CD4-positive, alpha-beta T cell treated with Interleukin-17A for 1 hour (primary cell): ENCODE measurements at places on chromosomes 2 and 18.
A peak's percentile ranks its signal among the peaks of the same experiment; 100 is the strongest.

DNA sequence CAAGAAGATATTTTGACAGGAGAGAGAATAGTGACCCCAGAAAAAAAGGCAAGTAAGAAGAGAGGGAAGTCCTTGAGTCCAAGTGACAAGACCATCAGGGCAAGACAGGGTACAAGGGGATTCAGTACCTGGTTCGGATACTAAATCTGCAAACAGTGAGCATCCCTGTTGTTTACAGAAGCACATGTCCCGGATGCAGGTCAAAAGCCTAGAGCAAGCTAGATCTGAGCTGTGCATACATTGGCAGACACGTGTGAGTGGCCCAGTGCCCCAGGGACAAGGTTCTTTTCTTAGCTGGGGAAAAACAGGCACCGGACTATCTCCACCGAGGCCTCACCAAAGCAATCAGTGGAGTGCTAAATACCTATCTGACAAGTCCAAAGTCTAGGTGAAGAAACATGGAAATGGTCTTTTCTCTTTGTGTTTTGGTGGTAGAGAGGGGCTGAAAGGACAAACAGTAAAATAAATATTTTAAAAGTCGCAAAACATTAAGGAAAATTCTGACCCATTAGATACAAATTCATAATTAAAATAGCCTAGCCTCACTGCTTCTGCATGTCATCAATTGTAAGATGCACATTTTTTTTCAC is 165.2 kb downstream of the SUCLG1 start:
- no peak for DNase-seq

- DNase-seq: no peak
These were observed 296.7 kb downstream of the HRH4 start for GRCh38 chr18:24757134-24757533.

DNA sequence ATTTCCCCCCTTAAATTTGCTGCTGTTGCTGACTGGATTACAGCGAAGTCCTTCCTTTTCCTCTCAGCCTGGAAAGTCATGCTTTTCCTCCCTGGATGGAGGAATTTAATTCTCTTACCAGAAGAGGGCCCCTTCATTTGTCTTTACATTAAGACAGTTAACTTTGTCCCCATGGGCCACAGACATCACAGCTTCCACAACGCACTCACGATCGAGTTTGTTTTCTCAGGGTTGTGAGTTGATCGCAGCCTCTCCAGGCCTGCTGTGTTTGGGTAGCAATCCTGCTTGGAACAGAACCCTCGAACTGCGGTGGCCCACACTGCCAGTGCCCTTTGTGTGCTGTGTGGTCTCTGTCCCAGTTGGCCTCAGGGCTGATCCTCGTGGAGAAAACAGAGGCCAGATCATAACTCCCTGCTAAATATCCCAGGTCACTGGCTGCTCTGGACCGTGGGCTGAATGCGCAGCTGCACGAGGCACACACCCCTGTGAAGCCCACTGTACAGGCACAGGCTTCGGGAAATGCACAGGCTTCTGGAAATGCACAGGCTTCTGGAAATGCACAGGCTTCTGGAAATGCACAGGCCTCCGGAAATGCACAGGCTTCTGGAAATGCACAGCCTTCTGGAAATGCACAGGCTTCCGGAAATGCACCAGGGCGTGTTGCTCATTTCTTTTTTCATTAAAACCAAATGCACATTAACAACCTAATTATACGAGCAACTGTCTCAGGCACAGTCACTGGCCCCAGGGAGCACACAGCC is 2.2 kb upstream of the PDIA6 start:
- no peak for DNase-seq

- no peak for DNase-seq
These were observed 1621.1 kb downstream of the LRP1B start for GRCh38 chr2:140509765-140510164.

DNA sequence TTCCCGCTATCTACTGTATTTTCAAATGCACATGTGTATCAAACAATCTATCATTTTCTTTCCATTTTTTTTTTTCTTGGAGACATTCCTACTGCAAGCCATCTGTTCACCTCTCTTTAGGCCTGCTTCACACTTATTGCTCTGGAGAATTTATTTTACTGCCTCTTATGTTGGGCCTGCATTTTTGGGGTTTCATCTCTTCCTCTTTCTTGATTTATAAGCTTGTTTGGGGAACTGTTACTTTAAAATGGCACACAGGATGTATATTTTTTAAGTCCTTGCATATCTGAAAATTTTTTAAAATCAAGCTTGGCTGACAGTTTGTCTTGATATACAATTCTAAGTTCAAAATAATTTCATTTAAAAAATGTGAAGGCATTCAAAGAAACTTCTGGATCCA is 3.5 kb upstream of the RAB27B start:
- no peak for DNase-seq

- DNase-seq: no peak
These were observed 70.0 kb downstream of the MYO3B start for GRCh38 chr2:170247882-170248393.

- no peak for DNase-seq
These were observed 329.8 kb downstream of the PTPRM start for GRCh38 chr18:7896805-7897518.

- DNase-seq: no peak
These were observed 185.5 kb upstream of the CYRIA start for GRCh38 chr2:16851126-16851525.

DNA sequence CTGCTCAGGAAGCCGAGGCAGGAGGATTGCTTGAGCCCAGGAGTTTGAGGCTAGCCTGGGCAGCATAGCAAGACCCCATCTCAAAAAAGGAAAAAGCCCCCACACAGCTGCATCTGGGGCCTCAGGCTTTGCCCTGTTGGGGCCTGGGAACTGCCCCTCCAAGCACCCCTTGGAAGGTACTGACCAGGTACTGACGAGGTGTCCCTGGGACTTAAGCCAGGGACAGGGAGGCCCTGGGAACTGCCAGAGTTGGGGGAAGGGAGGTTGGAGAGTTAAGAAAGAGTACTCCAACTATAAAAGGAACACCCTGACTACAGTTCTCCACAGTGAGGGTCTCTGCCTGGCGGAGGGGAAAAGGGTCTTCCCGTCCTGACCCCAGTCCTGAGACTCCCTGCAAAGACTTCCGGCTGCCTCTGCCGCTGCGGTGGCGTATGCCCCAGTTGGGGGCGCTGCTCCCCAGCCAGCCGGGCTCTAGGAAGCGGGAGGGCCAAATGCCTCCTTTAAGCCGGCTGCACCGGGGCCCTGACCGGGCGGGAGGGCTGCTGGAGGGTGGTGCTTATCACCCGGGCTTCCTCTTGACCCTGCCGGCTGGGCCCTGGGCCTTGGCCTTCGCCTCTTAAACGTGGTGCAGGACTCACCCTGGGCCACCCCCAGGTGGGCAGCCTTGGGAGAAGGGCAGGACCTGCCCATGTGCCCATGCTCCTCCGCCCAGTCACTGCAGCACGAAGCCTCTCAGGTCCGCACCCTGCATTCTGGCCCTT is 12.8 kb downstream of the SLC30A3 start:
- DNase-seq: peak; percentile 45

- DNase-seq: no peak
These were observed 386.5 kb upstream of the TCF4 start for GRCh38 chr18:55974521-55974920.

DNA sequence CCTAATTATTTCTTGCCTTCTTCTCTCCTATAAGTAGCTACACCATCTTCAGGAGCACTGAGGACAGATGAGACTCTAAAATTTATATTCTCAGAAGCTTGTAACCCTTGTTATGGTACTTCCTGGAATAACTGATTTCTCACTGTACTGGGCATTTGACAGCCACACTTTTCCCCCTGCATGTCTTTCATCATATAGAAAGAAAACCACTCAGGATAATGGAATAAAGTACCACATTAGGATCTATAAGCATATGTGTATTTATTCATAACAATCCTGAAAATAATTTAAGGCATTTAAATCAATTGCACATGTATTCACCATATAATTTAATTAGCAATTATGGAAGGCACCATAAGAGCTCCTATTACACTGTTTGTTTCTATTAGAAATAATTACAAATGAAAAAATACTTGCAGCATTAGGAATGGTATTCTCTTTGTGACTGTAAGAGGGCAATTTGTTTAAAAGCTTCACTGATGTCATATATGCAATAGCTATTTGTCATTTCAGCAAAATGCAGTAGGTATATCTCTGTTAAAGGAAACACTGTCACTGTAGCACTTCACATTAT is 216.9 kb upstream of the FSHR start:
- DNase-seq: no peak

DNA sequence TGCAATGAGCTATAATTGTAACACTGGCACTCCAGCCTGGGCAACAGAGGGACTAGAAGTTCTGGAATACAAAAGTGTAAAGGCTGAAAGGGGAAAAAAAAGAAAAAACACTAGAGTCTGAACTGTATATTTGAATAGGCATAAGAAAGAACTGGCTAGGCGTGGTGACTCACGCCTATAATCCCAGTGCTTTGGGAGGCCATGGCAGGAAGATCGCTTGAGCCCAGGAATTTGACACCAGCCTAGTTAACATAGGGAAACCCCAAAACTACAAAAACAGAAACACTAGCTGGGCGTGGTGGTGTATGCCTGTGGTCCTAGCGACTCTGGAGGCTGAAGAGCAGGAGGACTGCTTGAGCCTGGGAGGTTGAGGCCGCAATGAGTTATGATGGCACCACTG is 70.6 kb downstream of the SAP130 start:
- no peak for DNase-seq

DNA sequence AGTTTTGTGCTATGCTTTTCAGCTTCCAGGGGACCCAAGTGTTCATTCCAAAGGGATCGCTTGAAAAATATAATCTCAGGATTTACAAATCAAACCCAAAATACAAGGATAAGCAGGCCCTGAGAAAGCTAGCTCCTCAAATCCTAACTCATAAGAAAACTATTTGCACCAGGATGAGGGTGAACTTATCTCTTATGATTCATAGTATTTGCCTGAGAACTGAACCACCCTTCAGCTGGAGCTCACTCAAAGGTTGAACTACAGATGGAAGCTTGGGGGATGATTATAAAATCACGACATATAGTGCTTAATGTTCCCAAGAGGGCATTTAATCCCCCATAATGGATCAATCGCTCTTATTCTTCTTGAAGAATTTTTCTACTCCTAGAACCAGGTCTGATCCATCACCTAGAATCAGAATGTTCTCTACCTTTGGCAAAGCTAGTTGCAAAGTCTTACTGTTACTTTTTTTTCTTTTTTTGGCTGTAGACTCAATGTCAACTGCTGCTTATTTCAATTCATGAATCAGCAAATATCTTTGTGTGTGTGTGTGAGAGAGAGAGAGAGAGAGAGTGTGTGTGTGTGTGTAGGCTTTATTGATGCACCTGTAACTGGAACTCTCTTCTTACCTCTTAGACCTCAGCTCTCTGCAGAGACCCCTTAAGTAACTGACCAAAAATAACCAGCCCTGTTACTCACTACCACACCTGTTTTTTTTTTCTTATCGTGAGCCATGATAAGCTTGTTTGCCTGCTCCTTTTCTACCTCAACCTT is 44.8 kb downstream of the ARL4C start:
- peak; percentile 42 for DNase-seq

GRCh38 chr2:234438305-234438977 is 58.4 kb downstream of the ARL4C start:
- DNase-seq: no peak

DNA sequence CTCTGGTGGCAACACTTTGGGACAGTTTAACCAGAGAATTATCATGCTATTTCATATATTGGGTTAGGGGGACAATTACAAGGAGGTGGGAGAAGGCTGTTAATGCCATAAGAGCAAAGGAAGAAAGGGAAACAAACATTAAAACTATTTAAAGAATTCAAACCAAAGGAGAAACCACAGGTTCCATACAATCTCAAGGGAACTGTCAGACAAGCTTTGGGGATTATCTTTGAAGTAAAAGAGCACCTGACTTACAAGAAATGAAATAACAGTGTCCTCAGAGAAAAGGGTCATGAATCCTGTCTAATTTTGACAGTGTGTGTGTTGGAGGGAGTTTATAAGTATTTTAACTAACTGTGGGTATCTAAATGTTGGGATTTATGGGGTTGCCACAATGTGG is 44.4 kb downstream of the CERS6 start:
- DNase-seq: no peak

DNA sequence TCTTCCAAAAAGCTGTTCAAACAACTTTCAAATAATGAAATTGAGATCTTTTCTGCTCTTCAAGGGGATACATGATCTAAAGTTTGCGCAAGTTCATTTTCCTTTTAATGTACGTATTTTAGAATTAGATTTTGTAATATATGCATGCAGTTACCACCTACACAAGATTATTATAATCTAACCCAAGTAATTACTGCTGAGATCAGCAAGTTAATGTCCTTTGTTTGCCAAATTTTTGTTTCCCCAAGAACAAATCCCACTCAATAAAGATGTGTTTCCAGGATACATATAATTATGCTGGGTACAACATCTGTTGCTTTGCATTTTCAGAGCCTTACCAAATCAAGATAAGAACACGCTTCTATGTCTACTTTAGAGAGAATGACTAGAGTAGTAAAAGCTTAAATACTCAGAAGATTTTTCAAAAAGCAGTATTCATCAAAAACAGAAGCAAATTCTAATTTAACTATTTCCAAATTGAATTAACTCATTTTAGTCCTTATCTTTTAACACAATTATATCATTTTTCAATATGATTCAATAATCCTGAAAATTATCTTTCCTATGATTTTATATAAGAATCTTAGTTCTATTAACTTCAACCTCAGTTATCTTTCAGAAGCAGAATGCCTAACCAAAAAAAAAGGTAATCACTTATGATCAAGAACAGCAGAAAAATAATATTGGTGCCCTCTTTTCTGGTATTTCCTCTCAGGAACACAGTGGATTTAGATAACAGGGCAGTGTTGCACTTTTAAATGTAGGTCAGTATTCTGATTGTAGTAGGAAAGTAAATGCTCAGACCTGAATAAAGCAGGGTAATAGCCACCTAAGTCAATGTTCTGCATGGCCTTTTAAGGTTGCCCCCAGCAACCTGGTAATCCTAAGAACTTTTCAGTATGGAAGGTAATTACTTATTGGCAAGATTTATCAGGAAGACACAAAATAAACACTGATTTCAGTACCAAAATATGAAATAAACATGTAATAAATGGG is 28.0 kb downstream of the CERKL start:
- no peak for DNase-seq

- DNase-seq: no peak
These were observed 61.7 kb downstream of the TCF7L1 start for GRCh38 chr2:85194780-85195480.

GRCh38 chr2:105870858-105871257 is 126.1 kb downstream of the NCK2 start:
- DNase-seq: no peak

- DNase-seq: no peak
These were observed 420.7 kb upstream of the TRIB2 start for GRCh38 chr2:12295856-12296519.

DNA sequence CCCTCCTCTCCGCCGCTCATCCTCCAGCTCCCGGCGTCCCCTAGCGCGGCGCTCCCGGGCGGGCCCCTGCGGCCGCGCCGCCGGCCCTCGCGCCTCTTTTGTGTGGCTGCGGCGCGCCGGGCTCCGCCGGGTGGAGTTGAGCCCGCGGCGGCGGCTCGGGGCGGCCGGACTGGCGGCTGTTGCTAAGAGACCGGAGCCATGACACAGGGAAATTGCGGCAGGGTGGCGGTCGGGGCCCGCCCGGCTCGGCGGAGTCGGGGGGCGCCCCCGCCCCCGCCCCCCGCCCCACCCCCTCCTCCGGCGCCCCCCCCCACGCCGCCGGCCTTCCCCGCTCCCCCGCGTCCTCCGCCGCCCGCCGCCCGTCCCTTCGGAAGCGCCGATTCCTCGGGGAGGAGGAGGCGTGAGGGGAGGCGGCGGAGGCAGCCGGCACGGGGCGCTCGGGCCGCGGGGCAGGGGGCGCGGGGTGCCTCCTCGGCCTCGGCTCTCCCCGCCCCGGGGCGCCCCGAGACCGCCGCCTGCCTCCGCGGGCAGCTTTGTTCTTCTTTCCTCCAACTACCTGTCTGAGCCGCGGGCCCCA is at the start of gene TMEM200C:
Gene TMEM200C, minus strand, starts transcription at position 224 of the 577 bp plus-strand sequence. CDS start 3,459 bp downstream, outside the sequence.
- no peak for DNase-seq

- DNase-seq: no peak
These were observed 1.2 kb downstream of the BCL11A start for GRCh38 chr2:60552078-60552850.
